ENCODE measurements at places on chromosomes 7 and 10.

- DNase-seq = peak; percentile 86
These were observed 370.1 kb downstream of the PRPF18 start for GRCh38 chr10:13956826-13957225.

DNA sequence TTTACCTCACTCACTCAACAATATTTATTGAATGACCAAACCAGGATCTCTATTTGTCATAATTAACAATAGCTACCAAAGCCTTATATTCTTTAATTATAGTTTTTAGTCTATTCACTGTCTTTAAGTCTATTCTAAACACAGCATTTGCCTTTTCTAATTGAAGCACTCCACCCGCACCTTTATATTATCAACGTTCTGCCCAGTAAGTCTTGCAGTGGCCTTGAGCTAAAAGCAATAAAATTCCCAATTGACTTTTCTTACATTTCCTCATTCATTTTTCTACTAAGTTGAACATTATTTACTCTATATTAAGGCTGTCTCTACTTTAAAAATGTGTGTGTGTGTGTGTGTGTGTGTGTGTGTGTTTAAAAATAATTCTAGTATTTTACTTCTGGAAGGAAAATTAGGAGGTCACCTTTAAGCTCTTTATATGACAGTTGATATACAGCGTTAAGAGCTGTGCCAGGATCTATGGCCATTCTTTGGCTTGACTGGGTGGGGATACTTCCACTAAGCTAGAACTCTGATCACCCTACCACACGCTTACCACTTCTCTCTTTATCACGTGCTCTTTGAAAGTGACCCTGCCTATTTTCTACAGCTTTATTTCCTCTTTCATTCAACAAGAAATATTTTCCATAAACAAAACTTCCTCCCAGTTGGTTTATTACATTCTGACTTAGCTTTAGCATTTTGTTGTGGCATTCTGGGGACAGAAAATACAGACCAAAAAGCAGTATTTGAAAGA, 8.8 kb downstream of the PAPSS2 start:
- DNase-seq = no peak

DNA sequence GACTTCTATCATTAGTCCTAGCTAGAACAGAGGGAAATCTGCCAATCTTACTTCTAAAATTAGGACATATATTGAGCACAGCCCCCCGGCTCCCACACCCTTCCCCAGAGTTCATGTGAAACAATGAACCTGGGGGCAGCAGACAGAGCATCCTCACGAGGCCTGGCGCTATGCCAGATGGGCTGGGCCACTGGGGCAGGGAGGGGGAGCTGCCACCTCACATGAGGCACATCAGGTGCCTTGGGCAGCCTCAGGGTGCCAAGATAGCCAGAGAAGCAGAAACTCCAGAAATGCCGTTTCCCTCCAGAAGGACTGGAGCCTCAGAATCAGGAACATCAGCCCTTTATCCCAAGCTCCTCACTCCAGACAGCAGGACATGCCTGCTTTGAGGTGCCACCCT, 92.8 kb upstream of the LANCL2 start:
- DNase-seq = no peak

DNA sequence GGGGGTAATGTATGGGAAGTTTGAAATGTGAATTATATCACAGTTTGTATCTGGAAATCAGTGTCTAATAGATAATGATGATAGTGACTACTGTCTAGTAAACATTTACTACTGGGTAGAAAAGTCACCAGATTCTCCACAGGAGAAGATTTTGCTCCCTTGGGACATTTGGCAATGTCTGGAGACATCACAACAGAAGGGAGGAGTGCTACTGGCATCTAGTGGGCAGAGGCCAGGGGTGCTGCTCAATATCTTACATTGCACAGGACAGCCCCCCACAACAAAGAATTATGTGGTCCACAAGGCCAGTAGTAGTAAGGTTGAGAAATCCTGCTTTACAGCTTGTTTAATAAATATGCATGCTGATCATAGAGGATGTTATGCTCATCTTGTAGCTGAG, 92.3 kb upstream of the PRPS1L1 start:
- DNase-seq = no peak

GRCh38 chr7:17274551-17275245, 23.8 kb upstream of the AHR start:
- no peak for DNase-seq

GRCh38 chr7:4144811-4145510, 537.1 kb upstream of the FOXK1 start:
- peak; percentile 76 for DNase-seq
